ENCODE measurements at places on chromosomes 11 and 22.

- DNase-seq, result no peak
Measured at GRCh38 chr22:37060801-37061610, 9.5 kb downstream of the KCTD17 start.

GRCh38 chr11:108713076-108713790 is 48.4 kb downstream of the DDX10 start:
- DNase-seq, result no peak

DNA sequence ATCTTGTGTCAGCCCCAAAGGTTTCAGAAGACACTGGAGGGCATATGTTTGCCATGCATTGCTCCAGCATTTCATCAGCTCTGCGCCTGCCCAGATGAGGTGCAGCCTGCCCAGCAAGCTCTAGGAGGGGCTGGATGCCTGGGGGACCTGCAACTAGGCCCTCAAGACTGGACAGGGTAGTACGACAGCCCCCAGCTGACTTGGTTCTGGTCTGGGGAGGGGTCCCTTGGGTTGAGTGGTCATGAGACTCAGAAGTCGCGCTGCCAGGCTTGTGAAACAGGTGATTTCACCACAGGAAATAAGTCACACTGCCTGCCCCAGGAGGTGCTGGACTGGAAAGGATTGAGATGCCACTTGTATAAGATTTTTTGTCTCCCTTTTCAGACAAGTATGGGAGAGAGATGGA is 23.4 kb downstream of the TPBGL start:
- DNase-seq, result no peak

GRCh38 chr11:60100516-60100915 is 12.1 kb downstream of the MS4A2 start:
- DNase-seq, result no peak

DNA sequence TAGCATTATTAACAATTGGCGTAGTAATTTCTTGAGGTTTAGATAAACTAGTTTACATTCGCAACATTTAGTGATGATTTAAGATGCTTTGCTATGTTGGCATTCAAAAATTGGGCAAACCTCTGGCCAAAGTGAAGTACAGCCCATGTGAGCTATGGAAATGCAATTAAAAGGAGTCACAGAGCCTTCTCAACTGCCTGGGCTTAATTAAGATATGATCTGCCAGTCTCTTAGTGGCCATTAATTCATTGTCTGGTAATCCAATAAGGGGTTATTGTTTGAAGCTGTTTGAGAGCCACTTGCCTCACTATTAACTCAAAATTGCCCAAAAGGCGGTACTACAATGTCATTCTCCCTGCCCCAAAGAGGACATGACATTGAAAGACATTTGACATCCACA is 608.9 kb downstream of the NTM start:
- DNase-seq, result no peak
